ENCODE measurements at places on chromosomes 4 and X. TPM values are rescaled to one million over a fixed set of nuclear protein-coding genes. Genes with fewer than 3 reads are reported as not detected.

DNA sequence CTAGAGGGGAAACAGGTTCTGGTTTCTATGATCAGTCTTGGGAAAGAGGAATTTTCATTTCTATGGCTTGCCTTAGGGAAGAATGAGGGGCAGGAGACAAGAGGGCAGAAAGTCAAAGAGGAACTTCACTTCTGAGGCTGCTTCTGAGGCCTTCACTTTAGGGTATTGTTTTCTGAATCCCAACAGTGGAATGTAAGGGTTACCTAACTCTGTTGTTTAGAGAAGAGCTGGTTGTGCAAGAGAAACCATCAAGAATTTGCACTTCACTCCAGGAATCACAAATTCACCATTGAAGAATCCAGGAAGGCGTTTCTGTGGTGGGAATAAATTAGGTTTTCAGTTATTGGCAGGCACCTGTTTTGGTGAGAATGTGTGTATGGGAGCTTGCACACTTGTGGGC is 126.7 kb upstream of the AMOT start:
- no peak for DNase-seq

DNA sequence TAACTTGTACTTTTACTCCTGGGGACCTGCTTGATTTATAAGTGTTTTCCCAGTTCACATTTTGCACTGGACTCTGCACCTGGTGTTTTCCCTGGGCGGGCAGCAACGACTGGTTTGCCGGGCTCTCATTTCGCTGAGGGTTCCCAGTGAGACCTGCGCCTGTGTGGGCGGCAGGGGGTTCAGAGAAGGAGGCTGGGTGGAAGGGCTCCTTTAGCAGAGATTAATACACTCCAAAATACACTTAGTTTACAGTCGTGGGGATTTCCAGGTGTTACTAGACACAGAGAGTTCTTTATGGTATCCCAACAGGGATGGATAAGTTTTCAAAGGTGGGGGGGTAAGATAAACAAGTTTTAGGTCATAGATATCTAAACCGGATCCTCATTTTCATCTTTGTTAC is 53.0 kb upstream of the SHISA3 start:
- DNase-seq = no peak

DNA sequence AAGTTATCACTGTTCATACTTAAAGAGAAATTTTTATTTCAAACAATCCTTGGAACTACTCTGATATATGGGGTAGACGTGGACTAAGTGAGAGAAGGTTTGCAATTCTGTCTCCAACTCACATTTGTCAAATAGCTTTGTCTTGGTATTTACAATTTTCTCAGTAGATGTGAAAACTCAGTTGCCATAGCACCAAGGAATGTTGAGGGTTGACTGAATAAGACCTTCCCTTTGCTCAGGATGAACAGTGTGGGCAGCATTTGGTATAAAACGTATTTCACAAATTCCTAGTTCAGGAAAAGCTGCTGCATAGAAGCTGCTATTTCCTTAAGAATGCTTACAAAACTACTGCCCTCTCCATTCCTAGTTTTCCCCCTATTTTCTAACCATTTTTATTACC is 399.5 kb downstream of the NKX6-1 start:
- DNase-seq = no peak

DNA sequence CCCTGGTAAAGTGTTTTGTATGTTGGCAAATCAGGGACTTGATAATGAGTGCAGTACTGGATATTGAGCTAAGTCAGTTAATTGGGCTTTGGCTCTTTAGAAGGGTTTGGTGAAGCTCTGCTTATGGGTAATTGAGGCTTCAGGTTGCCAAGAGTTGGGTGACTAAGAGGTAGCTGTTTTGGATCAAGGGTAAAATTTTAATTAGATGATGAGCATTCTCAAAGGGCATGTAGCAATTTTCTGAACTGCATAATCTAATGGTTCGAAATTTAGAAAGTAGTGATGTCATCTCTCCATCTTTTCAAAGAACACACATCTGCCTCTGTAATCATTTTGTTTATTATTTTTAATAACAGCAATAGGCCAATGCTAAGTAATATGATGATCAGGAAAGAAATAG is 5.5 kb upstream of the TRIM2 start:
- no peak for DNase-seq

- DNase-seq = no peak
These were observed 87.0 kb downstream of the ANXA3 start for GRCh38 chr4:78638337-78639172.

Gene SYNPO2
- total RNA-seq = 206 TPM

Gene JAKMIP1
- not detected for total RNA-seq

Gene POF1B
- 0.89 TPM for total RNA-seq

DNA sequence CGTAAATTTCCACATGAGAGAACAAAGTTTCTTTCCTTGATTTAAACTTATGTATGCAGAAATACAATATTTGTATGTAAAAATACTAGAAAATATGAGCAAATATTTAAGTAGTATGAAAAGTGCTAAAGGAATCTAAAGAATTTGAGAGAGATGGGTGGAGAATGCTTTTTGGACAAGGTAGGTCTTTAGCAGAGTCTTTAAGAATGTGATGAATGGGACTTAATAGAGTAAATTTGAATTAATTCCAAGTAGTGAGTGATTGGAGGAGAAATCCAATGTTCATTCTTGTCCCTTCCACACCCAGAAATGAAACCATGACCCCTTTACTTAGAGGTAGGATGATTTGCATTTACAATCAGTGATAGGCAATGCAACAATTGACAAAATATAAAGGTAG is 570.9 kb upstream of the ZFP42 start:
- no peak for DNase-seq

DNA sequence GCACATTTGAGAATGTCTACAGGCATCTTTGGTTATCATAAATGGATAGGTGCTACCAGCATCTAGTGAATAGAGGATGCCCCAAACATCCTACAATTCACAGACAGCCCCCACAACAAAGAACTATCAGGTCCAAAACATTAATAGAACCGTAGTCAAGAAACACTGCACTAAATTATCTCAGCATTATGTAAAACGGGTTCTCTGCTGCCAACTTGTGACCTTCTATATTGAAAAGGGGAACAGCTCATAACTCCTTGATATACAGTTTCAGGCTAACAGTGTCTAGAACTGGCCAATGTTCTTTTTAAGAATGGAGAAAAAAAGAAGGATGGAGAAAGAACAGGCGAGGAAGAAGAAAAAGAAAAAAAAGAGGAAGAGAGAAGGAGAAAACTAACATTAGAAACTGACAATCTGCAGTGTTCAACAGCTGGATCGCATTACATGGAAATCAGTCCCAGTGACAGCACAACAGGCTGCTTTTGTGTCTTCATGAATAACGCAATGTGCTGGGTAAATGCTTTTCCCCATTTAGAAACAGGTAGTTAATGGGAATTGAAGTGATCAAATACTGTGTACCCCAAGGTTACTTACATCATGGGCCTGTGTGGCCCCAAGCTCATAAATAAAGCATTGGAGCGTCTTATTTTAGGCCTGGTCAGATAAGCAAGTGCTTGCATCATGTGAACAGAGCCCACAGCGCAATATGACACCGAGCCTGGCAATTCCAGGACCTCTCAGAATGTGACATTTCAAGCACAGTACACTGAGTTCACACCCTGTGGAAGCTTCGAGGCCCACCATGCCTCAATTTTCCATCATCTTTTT is 339.5 kb downstream of the DHX15 start:
- peak; percentile 77 for DNase-seq

GRCh38 chr4:54852602-54853001 is 194.8 kb downstream of the KIT start:
- no peak for DNase-seq

Gene STAP1
- not detected for total RNA-seq

GRCh38 chr4:182973511-182973911 is 56.3 kb upstream of the DCTD start:
- DNase-seq = no peak

- DNase-seq = no peak
These were observed 605.1 kb downstream of the BCOR start for GRCh38 chrX:39492497-39493162.

DNA sequence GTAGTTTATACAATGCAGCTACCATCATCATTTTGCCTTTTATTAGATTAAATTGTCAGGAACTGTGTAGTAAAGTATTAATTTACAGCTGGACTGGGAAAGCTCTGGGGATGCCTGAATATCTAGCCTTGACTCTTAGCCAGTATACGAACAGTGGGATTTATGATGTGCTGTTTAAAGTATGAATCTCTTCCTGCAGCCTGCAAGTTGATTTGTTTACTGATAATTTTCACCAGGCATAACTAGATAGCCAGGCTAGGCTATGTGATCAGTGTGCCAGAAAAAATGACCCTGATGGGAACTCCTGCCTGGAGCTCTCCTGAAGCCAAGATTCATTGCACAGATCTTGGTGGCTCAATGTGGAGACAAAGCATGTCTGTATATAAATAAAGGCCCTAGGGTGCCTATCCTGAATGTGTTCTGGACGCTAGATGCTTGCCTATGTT is 119.2 kb downstream of the SCLT1 start:
- DNase-seq = no peak

Gene PNCK
- total RNA-seq = 11.3 TPM

GRCh38 chrX:93868289-93868965 is 194.4 kb downstream of the FAM133A start:
- no peak for DNase-seq

DNA sequence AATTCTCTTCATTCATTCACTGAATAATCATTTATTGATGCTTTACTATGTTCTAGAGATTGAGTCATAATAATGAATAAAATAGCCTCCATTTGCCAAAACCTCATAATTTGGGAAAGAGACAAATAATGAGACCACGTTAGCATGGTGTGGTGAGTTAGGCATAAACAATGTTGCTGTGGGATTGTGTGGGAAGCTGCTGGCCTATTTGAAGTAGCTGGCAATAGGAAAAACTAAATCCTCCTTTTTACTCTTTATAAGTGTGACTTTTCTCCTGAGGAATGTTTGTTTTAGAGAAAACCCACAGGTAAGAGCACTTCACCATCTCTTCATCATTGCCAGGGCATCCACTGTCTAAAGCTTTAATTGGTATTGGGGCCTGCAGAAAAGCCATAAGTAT is 95.3 kb downstream of the AREG start:
- DNase-seq = no peak

DNA sequence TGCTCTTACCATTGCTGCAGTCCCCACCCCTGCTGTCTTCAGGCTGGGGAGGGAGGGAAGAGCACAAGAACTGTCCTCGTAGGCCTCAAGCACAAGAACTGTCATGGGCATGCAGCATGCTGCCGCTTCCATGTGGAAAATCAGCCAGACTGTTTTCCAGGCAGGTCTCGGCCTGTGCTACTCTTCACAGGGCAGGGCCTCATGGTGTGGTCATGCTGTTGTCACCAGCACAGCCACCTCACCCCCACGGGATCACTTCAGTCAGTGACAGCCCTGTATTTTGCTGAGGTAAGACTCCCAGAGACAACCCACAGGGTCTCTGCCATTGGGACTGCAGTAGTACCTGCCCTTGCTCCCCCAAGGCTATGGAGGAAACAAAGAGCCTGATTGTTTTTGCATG is 205.3 kb downstream of the NAP1L3 start:
- DNase-seq = no peak

- DNase-seq = no peak
These were observed 29.1 kb upstream of the GALNT7 start for GRCh38 chr4:173139561-173139960.

Gene LAMTOR3
- 36.3 TPM for total RNA-seq

Gene PHOX2B
- not detected for total RNA-seq

GRCh38 chr4:154739111-154739510 is 4.7 kb upstream of the LRAT start:
- no peak for DNase-seq

DNA sequence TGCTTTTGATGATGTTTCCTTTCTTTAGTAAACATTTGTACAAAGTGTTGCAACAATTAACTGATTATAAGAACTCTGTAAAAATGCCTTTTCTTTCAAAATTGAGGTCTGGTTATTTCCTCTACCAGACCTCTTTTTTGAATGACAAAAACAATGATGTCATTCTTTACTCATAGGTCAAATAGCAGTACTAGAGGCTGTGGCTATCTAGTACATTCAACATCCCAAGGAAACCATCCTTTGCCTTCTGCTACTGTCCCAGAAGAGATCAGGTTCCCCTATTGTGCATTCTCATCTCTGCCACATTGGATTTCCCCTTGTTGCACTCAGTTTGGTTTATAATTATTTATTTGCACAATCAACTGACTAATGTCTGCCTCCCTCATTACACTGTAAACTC is 19.1 kb upstream of the MAD2L1 start:
- no peak for DNase-seq

DNA sequence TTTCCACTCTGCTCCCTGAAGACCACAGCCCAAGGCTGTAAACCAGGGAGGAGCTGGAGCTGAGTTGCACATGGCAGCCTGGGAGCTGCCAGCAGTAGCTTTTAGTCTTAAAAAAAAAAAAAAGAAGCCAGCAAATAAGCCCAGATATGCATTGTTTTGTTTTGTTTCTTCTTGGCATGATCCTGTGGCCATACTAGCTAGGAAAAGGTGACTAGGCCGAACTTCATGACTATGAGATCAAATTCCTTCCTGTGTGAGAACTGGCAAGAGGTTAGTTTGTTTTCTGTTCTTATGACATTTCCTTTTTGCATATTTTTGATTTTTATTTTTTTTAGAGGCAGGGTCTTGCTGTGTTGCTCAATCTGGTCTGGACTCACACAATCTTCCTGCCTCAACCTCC is 323.3 kb downstream of the DCTD start:
- no peak for DNase-seq

DNA sequence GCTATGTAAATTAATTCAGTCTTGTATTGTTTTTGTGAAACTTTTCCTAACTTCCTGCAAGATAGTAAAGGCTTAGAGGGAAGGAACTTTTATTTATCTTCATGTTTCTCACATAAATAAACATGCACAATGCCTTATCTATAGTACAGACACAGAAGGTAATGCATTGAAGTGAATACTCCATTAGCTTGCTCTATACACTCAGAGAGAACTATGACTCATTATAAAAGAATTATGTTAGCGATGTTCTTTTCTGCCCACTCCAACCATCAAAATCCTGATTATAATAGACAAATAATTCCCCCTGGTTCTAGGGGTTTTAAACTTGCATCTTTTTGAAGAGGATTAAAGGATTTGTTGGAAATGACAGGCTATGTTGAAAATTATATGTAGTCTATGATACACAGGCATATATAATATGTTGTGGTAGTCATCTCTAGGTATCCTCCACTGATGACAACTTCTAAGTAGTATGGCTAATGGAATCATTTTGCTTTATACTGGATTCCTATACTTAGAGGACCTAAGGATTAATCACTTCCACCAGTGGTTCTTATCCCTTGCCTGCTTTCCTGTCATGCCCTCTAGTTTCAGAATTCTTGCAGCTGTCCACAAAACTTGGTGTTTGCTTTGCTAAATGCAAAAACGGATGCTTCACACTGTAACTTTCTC is 115.7 kb downstream of the NDST4 start:
- no peak for DNase-seq

DNA sequence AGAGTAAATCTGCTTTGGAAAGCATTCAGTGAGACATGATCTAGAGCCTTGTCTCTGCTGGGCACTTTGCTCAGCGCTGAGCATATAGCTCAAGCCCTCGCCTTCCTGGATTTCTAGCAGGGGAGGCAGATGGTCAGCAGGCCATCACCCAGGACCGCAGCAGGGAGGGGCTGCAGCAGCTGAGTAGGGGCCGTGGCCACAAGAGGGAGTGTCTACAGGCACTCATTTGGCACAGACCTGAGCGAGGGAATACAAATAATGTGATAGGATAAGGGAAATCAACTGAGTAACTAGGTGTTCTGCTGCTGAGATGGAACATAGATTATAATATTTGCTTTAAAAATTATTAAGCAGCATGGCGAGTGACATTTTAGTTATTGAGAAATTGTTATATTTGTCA is 30.2 kb downstream of the OFD1 start:
- no peak for DNase-seq

- no peak for DNase-seq
These were observed 20.7 kb upstream of the CSN1S1 start for GRCh38 chr4:69910016-69910782.

- no peak for DNase-seq
These were observed 35.7 kb downstream of the STBD1 start for GRCh38 chr4:76342191-76342590.

Measured in Right ventricle myocardium inferior (tissue), 1 donor.